ENCODE measurements at places on chromosomes 13 and 19. TPM values are rescaled to one million over a fixed set of nuclear protein-coding genes. Genes with fewer than 3 reads are reported as not detected.

The CDADC1 gene
- 11.3 TPM for total RNA-seq

The WDR88 gene
- not detected for total RNA-seq

The RASAL3 gene
- 6.6 TPM for total RNA-seq

The IZUMO4 gene
- total RNA-seq: 37.6 TPM

The ZNF296 gene
- 1.5 TPM for total RNA-seq

The ZNF723 gene
- not detected for total RNA-seq

The KL gene
- 0.69 TPM for total RNA-seq

The SBK2 gene
- not detected for total RNA-seq
